Activated T-cell treated with anti-CD3 and anti-CD28 coated beads for 4 hours (primary cell): ENCODE measurements at places on chromosomes 16 and 17.

DNA sequence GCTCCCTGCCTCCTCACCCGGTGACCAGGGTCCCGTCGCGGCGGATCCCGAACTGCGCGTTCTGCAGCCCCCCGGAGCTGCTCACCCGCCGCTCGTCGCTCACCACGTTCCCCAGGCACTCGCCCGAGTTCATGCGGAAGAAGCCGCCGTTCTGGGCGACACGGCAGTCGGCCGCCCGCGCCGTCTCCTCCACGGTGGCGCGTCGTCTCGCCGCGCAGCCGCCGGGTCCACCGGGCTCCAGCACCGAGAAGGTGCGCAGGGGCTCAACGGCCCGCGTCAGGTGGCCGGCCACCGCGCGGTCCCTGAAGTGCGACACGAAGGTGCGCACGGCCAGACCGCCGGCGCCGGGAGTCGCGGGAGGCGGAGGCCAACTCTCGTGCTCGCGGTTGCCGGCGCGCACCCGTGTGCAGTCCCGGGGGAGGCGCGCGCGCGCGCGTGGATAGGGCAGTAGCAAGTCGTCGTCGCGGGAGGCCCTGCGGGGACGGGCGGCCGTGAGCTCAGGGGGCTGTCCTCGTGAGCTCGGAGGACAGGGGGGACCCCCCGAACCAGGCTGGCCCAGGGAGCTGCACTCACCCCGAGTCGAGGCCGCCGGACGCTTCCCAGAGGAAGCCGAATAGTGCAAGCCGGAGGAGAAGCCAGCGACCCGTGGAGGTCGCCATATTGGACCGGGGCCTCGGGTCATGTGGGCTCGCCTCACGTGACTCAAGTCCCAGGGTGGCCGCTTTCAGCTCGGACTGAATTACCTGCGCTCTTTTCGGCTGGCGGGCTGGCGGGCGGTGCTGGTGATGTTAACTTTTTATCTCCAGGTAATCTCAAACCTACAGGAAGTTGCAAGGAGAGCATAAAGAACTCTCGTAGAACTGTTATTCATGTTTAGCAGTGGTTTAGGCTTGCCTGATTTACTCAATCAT is at the start of gene NAGPA:
TSS of gene NAGPA (minus strand) at position 680 of the 911 bp plus-strand sequence. CDS start at position 659, 21 bp downstream.
- peak; percentile 76 for DNase-seq

DNA sequence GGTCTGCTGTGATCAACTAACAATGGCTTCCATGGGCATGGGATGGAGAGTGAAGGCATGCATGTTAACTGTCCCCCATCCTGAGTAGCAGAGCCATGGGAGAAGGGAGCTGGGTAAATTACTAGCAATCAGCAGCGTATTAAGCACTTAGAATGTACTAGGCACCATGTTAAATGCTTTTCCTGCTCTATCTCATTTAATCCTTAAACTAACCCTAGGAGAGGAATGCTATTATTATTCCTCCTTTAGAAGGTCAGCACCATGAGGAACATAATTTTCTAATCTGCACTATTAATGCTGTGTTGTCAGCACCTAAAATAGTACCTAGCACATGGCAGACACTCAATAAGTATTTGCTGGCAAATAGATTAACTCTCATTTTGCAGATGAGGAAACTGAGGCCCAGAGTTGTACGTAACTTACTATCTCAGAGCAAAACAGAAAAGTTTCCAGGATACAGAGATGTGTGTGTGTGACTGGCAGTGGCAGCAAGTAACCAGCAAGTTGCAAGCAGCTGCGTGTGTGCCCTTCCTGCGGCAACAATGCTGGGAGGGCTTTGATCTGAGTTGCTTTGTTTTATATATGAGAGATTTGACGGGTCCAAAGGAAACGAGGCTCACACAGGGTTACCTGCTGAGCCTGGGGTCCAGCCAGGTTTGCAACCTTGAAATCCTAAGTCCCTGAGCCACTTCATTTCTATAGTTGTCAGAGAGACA is 6.5 kb upstream of the KLHL36 start:
- DNase-seq: no peak

GRCh38 chr17:21674242-21674731 is 18.0 kb upstream of the KCNJ18 start:
- DNase-seq: no peak

- no peak for DNase-seq
These were observed 2.8 kb downstream of the FA2H start for GRCh38 chr16:74771656-74772315.

DNA sequence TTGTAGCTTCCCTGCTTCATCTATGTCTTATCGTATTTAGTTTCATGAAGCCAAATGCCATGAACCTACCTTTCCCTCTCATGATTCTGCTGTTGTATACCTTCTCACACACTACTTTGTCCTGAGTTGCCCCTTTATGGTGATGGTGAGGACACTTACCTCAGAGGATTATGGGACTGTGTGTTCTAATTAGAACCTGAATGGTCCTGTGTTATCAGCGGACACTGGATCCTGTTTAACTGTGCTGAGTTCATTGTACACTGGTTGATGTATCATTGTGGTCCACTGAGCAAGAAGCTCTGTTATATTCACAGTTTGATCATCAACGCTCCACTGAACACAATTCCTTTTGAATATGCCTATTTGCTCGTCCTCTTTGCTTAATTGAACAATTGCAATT is 343.0 kb downstream of the RBFOX1 start:
- DNase-seq: no peak

DNA sequence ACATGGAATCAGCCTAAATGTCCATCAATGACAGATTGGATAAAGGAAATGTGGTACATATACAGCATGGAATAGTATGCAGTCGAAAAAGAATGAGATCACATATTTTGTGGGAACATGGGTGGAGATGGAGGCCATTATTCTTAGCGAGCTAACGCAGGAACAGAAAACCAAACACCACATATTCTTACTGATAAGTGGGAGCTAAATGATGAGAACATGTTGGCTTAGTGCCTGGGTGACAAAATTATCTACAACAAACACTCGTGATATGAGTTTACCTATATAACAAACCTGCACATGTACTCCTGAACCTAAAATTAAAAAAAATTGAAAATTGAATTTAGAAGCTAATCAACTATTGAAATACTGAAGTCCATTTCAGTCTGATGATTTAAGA is 6.1 kb downstream of the ANKS4B start:
- DNase-seq: no peak

DNA sequence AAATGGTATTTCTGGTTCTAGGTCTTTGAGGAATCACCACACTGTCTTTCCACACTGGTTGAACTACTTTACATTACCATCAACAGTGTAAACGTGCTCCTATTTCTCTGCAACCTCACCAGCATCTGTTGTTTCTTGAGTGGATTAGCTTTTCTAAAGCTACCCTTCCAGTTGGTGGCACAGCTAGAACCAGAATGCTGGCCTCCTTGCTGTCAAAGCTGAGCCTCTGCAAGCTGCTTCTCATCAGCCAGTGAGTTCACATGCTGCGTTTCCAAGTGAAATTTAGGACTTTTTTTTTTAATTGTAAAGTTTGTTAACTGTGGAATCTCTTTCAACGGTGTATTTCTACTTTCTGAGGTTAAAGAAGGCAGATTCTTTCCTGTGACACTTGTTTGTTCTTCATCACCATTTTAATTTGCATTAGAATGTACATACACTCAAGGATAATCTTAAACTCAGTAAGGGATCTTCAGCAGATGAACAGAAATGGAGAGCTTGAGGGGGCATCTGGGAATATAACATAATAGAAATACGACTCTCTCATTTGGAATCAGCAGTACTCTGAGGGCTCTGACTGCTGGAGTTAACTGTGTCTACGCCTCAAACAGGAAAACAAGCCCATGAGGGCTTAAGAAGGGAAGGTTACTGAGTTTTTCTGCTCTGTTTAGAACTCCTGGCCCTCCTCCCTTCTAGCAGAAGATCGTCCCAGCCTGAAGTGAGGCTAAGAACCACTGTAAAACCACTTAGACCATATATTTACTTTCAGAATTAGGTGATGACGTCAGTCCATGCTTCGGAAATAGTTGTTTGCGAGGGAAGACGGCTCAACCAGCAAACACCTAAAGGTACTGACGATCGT is 148.4 kb upstream of the FAM20A start:
- no peak for DNase-seq

DNA sequence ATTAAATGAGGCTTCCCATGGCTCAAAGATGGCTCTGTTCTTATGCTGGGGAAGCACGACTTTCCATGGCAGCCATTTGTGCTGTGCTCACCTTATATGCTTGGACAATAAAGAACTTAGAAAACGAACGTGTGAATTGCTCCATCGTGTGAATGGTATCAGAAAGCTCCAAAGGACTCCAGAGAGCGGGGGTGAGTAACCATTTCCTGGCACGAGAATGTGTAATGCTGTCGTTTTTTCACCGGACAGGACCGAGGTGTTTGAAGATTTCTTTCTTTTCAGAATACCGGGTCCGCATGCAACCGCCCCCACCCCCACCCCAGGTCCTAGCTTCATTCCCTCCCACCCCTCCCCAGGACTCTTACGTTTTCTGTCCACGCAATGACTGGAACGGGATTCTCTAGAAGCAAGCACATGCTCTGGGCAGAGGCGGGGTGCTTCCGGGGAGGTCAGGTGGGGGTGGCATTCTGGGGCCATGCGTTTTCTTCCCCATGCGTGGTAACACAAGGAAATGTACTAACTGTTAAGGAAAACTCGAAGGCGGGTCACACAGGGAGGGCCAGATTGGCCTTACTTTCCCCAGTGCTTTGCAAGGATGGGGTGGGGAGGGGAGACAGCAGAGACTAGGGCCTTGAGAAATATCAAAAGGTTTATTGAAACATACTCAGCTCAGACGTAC is 26.2 kb downstream of the GPRC5B start:
- DNase-seq: no peak

DNA sequence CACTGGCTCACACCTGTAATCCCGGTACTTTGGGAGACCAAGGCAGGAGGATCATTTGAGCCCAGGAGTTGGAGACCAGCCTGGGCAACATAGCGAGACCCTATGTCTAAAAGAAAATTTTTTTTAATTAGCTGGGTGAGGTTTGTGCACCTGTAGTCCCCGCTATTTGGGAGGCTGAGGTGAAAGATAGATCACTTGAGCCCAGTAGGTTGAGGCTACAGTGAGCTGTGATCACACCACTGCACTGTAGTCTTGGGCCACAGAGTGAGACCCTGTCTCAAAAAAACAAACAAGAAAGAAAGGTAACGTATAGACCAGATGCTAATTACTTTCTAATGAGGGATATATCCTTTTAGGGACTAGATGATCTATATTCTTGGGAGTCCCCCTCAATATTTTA is 8.1 kb downstream of the NOL11 start:
- DNase-seq: no peak

GRCh38 chr16:11156401-11156800 is 99.6 kb downstream of the SOCS1 start:
- DNase-seq: no peak

- DNase-seq: no peak
These were observed 51.6 kb downstream of the DNAH17 start for GRCh38 chr17:78525511-78526160.

DNA sequence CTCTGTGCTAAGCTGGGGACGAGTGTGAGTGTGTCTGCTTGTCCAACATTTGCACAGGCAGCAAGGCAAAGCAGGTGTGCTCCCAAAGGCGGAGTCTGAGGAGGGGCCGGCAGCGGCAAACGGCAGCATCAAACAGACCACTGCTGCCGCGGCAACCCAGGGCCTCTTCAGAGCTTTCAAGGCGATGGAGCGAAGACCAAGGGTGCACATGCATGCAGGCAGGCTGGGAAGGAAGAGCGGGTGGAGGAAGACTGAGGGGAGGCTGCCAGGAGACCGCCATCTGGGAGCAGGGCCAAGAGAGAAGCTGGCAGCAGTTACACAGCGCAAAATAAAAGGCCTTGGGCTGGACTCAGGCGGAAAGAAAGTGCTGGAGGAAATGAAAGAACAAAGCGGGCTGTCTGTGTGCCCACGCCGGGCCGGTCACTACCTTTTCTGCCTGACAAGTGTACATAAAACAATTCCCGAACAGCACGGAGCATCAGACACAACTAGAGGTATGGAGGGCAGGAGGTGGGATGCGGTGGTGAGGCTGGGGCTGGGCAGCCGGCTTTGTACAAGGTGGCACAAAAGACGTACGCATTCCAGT is 8.5 kb downstream of the TIMM22 start:
- DNase-seq: no peak

DNA sequence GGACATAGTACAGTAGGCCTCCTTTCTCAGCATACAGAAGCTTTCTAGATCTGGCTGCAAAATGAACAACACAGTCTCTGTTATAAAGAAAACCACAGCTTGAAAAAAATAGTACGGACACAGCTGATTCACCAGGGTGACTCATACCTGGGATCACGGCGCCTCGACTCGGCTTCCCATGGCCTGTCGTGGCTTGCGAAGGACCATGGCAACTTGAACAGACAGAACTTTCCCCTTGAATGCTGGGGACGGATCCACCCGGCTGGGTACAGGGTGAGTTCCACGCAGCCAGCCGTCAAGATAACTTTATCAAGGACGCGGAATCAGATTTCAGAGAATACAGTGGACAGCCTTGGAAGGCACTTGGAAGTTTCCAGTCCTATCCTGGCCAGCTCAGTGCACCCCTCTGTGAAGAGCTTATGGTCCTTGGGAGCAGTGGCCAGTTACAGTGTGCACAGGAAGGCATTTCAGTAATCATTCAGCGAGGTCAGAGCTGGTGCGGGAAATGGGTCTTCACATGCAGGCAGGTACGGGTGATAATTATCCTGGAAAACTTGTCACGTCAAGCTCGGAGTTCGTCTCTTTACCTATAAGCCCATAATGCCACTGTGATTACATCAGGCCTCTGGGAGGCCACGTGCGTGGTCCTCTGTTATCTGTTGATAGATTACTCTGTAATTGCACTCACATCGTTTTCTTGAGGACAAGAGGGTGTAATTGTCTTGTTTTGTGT is 57.9 kb upstream of the MAF start:
- no peak for DNase-seq

DNA sequence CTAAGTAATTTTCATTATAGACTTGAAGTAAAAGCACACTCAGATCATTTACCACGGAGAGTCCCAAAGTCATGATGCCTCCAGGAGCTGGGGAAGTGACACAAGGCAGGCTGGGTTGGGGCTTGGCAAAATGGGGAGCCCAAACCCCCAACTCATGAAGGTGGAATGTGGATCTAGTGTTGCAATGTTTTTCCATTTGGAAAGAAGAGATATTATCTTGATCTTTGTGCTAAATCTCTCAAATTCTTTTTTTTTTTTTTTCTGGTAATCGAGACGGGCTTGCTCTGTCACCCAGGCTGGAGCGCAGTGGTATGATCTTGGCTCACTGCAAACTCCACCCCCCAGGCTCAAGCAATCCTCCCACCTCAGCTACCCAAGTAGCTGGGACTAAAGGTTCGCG is 7.5 kb upstream of the KCNG4 start:
- no peak for DNase-seq

DNA sequence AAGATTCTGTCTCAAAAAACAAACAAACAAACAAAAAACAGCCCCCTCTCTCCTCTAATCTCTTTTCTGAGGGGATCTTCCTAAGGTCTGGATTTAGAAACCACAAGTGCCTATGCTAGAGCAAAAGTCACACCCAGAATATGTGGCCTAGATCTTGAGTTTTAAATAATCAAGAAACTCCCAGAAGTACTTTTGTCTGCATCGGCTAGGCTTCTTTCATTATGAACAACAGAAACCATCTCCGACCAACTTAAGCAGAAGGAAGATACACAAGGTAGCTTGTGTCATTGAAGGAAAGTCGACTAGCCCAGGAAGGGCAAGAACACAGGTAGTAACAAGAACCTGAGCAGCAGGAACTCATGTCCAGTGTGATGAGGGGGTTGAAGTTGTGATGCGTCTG is 73.9 kb upstream of the KIFC3 start:
- no peak for DNase-seq
